RCC 7860 (cell line): ENCODE measurements at places on chromosomes 1 and 21.

GRCh38 chr1:61076728-61077675 is 5.4 kb upstream of the NFIA start:
- DNase-seq: peak; percentile 61

DNA sequence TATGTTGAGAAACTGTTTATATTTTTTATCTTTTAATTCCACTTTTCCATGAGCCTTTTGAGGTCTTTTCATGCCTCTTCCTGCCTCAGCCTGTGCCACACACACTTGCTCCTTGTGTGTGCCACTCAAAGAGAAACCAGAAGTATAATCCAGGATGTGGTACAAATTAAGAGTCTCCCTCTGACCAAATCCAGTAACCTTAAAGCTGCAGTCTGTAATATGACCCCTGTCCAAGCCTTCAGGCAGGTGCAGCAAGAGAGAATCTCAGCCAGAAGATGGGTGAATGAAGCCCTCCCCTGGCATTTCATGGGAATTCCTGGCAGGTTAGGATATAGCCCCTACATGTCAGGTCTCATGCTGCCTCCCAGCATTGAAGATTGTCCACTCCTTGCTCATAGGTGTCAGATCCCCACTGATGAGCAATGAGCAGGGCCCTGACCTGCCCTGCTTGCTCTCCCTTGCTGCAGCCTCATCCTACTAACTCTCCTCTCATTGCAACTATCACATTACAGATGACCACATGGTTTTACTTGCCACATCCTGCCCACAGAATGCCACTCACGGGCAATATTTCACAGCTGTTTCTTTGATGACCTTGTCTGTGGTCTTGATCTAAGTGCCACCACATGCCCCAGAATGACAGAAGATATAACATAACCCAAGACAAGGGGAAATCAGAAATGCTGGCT is 169.3 kb downstream of the SEC16B start:
- DNase-seq: peak; percentile 35

GRCh38 chr1:247966532-247967204 is 1.6 kb downstream of the OR2AK2 start:
- DNase-seq: no peak

GRCh38 chr1:41655632-41656031 is 171.1 kb upstream of the EDN2 start:
- DNase-seq: no peak

DNA sequence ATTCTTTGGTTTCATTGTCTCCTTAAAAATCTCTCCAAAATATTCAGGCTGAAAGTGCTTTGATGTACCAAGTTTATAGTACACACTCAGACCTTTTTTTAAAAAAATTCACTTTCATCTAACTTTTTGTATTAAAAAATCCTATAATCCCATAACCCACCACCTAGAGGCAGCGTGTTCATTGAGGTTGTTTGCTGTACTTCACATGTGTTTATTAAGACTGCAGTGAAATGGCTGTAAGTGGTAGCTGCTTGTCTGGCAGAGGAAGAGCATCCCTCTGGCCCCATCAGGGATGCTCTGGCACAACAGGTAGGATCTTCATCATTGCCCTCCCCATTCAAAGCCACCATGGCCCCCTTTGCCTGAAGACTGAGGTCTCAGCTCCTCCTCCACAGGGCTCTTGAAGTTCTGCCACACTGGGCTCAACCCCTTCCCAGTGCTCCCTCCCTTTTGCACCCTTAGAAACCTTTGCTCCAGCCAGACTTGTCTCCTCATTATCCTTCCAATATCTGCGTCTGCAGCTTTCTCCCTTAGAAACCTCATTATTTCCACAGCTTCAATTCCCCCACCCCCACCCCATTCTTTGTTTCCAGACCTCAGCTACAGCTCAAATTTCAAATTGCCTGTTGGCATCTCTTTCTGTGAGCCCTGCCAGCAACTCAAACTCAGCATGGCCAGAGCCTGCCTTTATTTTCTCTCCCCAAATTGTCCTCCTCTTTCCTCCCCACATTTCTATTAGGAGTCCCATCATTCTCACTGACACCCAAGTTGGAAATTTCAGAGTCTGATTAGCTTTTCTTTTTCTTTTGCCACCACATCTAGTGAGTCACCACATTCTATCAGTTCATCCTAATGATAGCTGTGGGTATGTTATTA is 369.6 kb upstream of the USP24 start:
- no peak for DNase-seq
